ENCODE measurements at places on chromosomes 16 and 17.

- no peak for DNase-seq
Measured at GRCh38 chr17:77356690-77357201, 216.0 kb downstream of the SEC14L1 start.

GRCh38 chr16:51321251-51321650, 170.2 kb upstream of the SALL1 start:
- no peak for DNase-seq

- no peak for DNase-seq
Measured at GRCh38 chr17:10976401-10976800, 138.5 kb upstream of the PIRT start.

DNA sequence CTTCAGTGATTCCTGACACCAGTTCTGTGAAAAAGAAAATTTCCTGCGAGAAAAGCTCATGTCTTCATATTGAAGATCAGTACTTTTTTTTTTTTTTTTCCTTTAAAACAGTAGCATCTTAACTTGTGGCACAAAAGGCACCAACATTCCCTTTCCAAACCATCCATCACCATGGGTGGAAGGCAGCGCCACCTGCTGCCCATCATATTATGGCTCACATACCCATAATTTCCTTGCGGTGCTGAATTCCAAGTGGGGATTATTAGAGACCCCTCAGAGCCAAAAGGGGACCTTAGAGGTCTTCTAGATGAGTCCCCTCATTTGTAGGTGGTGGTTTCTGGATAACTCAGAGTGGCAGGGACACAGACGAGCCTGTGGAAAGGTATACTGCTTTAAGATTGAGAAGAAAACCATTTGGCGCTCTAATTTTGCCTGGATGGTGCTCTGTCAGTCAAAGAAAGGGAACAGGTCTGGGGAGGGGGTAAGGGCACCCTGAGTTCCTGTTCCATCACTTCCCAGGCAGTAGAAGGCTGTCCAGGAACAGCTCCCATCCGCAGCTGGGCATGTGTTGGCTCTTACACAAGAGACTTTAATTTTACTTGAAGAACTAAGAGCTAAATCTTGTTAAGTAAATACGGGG, 7.9 kb upstream of the SOST start:
- peak; percentile 39 for DNase-seq

DNA sequence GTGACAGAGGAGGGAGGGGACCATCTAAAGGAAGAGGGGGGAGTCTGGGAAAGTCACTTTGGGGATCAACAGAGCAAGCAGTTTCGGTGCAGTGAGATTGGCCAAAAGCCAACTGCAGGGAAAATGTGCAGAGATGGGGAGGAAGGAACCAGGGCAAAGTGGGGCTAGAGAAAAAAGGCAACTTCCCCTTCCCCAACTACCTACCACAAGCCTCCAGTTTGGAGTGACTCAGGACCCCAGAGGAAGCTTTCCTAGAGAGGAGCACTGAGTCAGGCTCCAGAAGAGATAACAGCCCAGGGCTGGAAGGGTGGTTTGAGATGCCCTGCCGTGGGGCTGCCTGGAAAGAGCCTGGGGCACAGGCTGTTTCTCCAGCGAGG, 6.9 kb upstream of the CD300LD start:
- no peak for DNase-seq

DNA sequence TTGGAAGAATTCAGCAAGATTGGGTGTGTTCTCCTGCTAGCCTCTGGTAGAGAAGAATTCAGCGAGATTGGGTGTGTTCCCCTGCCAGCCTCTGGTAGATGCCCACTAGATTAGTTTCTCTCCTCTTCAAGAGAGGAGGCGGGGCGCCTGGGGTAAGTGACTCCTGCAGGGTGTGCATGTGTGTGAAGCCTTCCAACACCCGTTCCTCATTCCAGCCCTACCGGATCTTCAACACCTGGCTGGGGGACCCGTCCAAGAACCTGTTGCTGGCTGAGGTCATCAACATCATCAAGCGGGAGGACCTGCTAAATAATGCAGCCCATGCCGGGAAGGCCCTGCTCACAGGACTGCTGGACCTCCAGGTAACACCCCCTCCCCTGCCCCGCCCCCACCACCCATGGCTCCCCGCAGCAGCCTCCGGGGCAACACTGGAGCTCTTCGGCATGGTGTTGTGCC, 21.3 kb downstream of the TMEM186 start:
- DNase-seq, result no peak

DNA sequence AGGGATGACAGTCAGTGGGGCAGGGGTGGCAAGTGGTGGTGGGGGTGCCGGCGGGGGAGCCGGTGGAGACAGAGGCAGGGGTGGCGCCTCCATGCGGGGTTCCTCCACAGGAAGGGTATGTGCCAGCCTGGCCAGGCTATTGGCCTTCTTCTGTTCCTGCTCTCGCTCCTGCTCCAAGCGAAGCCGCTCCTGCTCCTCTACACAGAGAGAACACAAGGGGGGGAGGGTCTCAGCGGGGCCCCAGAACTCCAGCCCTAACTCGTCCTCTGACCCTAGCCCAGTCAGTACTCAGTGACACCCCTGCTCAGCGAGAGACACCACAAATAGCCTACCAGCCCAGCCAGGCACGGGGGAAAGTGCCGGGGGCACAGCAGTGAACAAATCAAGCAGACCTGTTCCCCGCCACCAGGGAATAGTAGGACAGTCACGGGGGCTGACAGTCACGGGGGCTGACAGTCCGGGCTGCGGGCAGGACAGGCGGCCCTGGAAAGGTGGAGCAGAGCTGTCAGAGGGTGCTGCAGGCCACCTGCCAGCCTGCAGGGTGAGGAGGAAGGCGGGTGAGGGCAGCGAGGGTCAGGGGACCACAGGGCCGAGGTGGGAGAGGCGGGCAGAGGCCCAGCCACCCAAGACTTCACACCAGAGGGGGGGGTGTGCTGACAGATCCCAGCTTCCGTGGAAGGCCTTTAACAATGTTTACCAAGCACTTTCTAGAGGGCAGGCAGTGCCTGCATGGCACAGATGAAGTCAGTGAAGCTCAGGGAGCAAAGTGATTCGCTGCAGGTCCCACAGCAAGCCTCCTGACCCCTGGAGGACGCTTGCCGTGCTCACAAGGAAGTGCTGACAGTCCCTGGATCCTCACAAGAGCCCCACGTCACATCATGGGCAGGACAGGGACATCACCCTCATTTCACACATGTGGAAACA, 5.3 kb downstream of the MNT start:
- peak; percentile 67 for DNase-seq

DNA sequence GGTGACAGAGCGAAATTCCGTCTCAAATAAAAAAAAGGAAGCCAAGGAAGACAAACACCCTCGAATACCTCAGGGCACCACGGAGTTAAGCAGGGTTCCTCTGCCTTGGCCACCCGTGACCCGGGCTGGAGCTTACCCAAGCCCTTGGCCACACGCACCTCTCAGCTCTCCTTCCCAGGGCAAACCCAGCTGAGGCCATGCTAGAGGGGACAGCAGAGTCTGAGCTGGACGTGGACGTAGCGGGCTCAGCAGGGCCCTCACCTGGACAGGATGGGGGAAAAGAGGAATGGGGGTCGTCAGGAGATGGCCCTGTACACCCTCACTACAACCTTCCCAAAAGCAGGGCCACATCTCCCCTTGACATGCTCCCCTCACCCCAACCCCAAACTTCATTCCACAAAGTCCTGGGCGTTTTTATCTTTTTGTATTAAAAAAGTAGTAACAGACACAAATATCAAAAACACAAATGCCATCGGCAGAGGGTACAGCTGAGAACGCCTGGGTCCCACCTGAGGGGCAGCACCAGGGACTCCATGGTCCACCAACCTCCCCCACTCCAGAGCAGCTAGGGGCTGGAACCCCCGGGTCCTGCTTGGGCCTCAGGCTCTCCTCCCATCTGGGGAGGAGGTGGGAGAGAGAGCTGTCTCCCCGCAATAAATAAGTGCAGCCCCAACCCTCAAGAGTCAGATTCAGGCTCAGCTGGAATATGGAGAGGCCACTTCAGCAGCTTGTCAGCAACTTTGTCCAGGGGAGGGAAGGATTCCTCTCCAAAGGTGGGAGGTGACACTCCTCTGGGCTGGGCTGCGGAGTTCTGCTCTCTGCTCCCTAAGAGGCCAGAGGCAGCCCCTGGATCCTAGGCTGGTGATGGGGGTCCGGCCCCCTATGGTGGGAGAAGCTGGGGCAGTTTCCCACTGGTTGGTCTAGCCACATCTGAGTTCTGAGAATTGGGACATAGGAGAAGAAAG, 11.9 kb downstream of the PER1 start:
- DNase-seq, result no peak

GRCh38 chr16:55357241-55357640, 33.2 kb downstream of the IRX6 start:
- no peak for DNase-seq

GRCh38 chr17:12907477-12907876, 110.3 kb downstream of the ELAC2 start:
- DNase-seq, result no peak

GRCh38 chr16:11157143-11157542, 98.9 kb downstream of the SOCS1 start:
- no peak for DNase-seq
